Cardiac septum (tissue), 1 donor: ENCODE measurements at places on chromosomes 12 and 14. TPM values are rescaled to one million over a fixed set of nuclear protein-coding genes. Genes with fewer than 3 reads are reported as not detected.

MGP gene
- total RNA-seq, result 677 TPM

CCDC88C gene
- total RNA-seq, result 2.6 TPM

DNA sequence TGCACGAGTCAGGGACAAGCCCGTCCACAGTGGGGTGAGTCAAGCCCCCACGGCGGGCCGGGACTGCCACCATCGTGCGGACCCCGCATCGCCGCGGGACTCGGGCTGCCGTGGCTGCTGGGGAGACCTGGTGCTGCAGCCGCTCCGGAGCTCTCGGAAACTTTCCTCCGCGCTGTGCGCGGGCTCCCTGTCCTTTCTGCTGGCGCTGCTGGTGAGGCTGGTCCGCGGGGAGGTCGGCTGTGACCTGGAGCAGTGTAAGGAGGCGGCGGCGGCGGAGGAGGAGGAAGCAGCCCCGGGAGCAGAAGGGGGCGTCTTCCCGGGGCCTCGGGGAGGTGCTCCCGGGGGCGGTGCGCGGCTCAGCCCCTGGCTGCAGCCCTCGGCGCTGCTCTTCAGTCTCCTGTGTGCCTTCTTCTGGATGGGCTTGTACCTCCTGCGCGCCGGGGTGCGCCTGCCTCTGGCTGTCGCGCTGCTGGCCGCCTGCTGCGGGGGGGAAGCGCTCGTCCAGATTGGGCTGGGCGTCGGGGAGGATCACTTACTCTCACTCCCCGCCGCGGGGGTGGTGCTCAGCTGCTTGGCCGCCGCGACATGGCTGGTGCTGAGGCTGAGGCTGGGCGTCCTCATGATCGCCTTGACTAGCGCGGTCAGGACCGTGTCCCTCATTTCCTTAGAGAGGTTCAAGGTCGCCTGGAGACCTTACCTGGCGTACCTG is 1.1 kb downstream of the PDE3A start:
- peak; percentile 88 for DNase-seq

TBX5 gene
- total RNA-seq, result 34.6 TPM

- no peak for DNase-seq
These were observed 72.0 kb downstream of the C12orf56 start for GRCh38 chr12:64318605-64319004.

GRCh38 chr14:39268393-39268792 is 34.7 kb downstream of the MIA2 start:
- no peak for DNase-seq

FAM90A1 gene
- not detected for total RNA-seq

DNA sequence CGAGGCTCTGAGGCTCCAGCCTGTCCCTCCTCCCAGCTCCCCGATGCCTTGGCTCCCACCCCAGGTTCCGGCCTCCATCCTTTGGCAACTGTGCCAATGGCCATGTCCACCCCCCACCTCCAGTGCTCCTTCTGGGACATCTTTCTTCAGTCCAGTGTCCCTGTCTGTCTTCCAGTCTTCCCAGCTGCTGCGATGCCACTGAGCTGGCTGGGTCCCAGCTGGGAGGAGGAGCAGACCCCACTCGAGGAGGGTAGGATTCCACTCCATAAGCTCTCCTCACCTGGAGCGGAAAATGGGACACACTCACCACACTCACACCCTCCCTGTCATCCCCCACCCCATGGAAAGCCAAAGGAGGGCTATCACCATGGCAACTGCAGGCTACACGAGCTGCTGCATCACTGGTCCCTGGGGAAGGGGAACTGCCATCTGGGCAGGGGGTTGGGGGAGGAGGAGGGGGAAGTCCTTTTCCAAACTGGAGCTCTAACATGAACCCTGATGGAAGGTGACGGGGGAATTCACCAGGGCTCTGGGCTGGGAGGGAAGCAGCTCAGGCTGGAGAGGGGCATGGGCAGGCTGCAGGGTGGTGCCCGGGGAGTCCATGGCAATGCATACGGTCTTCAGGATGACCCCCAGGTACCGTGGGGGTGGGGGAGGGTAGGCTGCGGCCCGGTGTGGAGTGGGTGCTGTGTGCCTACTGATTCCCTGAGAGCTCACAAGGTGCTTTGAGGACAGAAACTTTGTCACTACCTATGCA is 94.3 kb downstream of the LRRC74A start:
- DNase-seq, result no peak

DNA sequence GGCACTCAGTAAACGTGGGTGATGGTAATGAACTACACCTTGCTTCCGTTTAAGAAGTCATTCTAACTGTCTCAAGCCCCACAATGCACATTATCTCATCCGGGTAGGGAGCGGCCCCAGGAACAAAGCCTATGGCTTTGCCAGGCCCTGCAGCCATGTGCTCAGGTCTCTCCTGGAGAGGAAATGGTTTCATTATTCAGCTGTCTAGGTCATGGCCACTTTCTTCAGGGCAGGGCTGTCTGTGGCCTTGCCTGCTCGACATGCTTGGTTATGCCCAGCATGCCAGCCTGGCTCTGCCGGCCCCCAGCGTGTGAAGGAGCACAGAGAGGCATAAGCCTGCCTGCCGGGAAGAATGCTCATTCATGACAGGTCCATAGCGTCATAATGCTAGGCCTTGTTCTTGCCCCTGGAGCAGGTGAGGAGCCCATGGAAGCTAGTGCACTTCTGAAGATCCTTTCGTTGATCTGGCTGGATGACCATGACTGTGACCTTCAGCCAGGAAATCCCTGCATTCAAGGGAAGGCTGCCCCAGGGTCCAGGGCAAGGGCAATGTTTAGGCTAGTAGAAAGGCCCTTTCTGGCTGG is 26.3 kb upstream of the FOS start:
- DNase-seq, result no peak

RASAL1 gene
- not detected for total RNA-seq

DNA sequence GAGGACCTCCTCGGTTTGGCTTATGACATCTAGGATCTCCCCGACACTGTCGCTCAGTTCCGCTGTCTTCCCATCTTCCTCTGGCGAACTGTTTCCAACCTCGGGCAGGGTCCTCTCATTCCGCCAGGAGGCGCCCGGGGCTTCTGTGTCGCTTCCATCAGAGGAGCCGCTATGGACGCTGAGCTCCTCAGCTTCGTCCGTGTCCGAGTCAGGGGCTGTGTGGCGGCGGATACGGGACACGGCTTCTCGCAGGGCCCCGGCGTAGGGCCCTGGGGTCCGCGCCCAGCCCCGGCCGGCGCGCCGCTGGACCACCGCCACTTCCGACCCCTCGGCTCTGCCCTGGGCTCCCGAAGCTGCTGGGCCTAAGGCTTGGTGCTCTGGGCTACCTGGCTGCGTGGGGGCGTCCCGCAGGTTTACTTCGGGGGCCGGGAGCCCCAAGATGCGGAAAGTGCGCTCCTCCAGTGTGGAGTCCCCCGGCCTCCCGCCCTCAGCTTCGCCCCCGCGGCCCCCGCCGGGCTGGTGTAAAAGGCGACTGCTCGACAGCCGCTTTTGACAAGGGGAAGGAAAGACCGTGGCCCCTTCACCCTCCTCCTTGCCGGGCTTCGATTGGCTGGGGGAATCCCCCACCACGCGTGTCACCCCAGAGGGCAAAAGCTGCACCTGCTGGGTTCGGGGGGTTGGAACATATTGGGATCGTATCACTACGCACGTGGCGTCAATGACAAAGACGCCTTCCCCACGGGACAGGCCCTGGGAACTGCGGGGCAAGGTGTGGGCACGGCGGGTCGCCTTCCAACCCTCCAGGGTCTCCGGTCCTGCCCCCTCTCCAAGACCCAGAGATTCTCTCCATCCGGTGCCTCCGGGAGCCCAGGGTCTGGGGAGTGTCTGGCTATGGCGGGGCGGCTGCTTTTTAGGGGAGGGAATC is 2.1 kb downstream of the DDN start:
- peak; percentile 92 for DNase-seq

GRCh38 chr12:113244478-113244958 is 23.3 kb downstream of the TPCN1 start:
- DNase-seq, result no peak

DNA sequence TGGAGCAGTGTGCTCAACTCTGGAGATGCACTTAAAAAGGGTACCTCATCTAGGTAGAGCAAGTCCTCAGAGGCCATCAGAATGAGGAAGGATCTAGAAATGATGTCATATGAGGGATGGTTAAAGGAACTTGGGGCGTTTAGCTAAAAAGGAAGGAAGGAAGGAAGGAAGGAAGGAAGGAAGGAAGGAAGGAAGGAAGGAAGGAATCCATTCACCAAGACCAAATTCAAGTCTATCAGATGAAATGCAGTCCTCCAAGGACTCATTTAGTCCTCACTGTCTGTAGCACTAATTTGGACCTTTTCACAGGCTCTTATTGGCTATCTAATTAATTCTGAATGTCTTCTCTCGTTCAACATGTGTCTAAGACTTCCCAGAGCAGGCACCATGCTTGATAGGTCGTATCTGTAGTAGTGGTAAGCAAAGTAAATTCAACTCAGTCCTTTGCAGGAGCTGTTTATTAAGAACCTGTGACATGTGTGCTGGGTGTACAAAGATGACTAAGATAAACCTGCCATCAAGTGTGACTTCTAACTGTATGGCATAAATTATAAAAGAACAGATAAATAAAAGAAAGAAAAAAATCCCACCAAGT is 63.5 kb downstream of the LLPH start:
- DNase-seq, result no peak

DNA sequence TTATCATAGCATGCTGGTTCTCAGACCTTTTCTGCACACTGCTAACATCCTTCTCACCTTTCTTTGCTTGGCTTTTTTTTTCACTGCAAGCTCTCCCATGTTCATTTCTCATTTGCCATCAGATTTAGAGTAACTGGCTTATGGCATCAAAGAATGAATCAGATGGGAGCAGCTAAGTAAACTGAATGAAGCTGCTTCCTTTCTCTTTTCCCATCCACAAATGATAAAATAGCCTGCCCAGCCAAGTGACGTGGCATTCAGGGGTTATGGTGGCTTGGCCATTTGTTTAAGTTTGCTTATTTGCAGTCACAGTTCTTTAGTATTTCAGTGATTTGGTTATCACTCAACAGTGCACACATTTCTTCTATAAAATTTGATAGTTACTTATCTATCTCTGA is 708.6 kb downstream of the DIO2 start:
- no peak for DNase-seq

CYP46A1 gene
- total RNA-seq, result 5.5 TPM

GRCh38 chr14:54976316-54976715 is 50.6 kb downstream of the WDHD1 start:
- DNase-seq, result no peak

FGF6 gene
- total RNA-seq, result not detected

ESR2 gene
- total RNA-seq, result 0.38 TPM

GRCh38 chr12:5251092-5251491 is 180.8 kb upstream of the NTF3 start:
- DNase-seq, result no peak

DNA sequence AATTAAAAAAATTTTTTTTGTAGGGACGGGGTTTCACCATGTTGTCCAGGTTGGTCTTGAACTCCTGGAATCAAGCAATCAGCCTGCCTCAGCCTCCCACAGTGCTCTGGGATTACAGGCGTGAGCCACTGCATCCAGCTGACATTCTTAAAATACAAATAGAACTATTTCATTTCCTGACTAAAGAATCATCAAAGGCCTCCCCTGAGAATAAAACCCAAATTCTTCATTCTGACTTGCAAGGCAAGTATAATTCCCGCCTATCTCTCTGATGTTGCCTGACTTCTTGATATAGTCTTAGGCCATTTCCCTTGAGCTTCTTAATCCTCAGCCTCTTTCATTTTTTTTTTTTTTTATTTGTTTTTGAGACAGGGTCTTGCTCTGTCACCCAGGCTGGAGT is 4.4 kb upstream of the BICD1 start:
- no peak for DNase-seq

DNA sequence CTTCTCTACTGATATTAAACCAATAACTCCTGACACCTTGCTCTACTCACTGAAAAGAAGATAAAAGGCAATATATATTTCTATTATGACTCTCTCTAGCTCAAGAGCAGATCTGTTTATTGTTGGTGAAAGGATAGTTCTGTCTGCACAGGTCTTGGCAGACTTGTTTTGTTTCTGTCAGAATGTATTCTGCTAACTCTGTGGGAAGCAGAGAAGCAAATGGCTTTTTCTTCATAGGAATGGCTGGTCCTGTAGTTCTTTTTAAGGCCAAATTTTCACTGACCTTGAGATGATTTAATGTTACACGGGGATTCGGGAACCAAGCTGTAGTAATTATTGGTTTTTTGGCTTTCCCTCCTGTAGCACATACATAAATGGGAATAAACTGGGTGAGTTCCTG is 512.1 kb downstream of the DIO2 start:
- no peak for DNase-seq

DNA sequence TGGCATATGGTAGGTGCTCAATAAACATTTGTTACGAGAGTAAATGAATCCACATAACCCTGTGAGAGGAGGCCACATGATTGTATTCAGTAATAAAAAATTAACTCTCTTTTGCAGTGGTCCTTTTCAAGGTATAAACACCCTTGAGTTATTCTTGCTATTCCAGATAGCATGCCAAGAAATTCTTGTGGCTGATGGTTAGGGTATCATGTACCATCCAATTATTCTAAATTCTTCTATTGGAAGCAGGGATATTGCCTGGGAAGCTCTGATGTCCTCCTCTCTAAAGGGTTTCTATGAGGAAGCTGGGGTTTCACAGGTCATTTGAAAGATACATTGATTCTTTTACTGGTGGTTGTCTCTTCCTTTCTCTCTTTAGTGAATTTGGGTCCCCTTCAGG is 10.1 kb downstream of the AKAP6 start:
- no peak for DNase-seq

DNA sequence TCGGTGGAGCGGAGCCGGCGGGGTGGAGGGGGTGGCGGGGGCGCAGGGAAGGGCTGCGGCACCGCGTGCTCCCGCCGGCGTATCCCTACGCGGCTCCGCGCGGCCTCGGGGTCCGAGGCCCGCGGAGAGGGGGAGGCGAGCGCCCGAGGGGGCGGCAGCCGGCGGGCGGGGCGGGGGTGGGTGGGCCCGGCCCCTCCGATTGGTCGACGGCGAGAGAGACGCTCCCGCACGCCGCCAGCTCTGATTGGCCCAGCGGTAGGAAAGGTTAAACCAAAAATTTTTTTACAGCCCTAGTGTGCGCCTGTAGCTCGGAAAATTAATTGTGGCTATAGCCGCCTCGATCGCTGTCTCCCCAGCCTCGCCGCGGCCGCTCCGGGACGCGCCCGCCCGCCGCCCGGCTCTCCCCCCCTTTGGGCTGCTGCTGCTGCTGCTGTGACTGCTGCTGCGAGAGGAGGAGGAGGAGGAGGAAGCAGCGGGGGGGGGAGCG is at the start of gene FOXG1:
Gene FOXG1, plus strand, starts transcription at position 319 of the 487 bp plus-strand sequence. CDS start 493 bp downstream, outside the sequence.
- no peak for DNase-seq

DNA sequence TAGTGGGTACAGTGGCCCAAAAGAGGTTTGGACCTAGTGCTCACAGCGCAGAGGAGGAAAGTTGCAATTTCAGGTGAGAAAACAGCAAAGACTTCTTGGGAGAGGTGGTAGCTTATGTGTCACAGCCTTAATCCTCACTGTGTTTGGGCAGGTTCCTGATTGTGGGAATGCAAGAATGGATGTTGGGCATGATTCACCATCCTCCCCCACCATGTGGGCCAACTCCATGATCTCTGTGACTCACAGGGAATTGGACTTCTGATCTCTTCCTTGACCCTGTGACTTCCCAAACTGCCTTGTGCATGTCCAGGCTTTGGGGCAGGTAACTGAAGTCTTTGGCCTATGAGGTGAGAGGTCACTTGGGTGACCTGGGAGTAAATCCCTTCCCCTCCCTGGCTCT is 1.8 kb upstream of the CHST11 start:
- DNase-seq, result no peak

- no peak for DNase-seq
These were observed 45.4 kb downstream of the NIN start for GRCh38 chr14:50785457-50786063.

NXPH4 gene
- total RNA-seq, result 20.0 TPM

- no peak for DNase-seq
These were observed 12.1 kb downstream of the LTBP2 start for GRCh38 chr14:74599946-74600345.

- no peak for DNase-seq
These were observed 1.1 kb upstream of the FAR2 start for GRCh38 chr12:29147731-29148595.

GRCh38 chr14:103523575-103523954 is 935 bp upstream of the CKB start:
- no peak for DNase-seq
